ENCODE measurements at places on chromosomes 13 and 19.

DNA sequence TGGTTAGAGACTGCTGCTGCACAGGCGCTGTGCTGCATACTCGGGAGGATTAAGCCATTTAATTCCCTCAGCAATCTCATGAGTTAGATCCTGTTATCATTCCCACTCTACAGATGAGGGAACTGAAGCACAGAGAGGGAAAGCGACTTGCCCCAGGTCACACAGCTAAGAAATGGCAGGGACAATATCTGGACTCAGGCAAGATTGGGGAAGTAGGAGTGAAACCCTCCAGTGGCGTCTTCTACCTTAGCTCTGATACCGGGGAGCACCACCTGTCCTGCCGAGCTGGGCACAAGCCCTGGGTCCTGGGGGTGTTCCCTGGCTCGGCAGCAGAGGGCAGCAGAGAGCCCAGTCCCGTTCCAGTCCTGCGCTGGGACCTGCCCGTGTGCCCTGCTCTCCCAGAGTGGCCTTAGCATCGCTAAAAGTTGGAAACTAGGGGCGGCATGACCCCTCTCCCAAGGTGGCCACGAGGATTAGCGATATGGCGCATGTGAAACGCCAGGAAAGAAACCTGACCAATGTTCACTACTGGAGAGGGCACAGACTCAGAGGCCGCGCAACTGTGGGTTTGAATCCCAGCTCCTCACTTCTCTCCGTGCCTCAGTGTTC is 20.5 kb downstream of the CYTH2 start:
- DNase-seq = no peak

DNA sequence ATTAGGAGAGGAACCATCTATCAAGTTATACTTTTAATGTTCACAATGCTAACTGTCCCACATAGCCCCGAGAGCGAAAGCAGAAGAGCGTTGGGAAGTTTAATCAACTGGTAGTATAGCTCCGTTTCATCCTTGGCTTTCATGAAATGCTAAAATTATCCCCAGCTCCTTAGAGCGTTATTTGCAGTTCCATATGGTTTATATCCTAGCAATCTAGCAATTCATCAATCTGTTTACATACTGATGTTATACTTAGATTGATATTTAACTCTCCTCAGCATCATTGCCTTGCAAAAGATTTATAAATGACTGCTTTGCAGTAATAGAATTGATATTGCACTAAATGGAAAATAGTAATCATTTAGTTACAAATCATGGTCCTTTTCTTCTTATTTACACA is 419.8 kb downstream of the COG6 start:
- no peak for DNase-seq

- no peak for DNase-seq
Observed at GRCh38 chr13:75195495-75196146, 286.3 kb downstream of the TBC1D4 start.

GRCh38 chr13:21606796-21607195 is 2.8 kb upstream of the MICU2 start:
- DNase-seq = no peak

- DNase-seq = no peak
Observed at GRCh38 chr13:74778946-74779345, 644.7 kb upstream of the KLF12 start.

GRCh38 chr13:33362986-33363727 is 77.6 kb upstream of the STARD13 start:
- DNase-seq = no peak

DNA sequence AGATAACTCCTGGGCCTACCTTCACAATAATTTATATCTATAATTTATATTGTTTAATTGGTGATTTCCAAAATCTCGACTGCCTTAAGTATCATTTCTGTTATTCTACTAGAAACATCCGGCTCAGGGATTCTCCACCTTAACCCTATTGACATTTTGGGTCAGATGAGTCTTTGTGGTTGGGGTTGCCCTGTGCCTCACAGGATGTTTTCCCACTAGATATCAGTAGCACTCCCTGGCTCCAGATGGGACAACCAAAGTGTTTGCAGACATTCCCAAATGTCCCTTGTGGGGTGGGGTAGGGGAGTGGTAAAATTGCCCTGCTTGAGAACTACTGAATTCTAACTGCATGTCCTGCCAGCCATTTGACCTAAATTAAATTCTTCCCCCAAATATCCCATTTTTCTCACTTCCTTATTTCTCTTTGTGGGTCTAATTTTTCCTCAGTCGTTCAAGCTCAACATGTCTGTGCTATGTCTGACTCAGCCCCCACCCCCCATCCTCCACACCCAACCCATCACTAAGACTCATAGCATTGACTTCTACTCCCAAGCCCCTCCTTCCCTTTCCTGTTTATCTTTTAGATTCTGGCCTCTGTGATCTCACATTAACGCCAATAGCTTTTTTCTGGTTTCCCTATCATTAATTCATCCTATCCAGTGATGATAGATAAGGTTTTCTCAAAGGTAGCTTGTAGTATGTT is 545.1 kb downstream of the EFNB2 start:
- no peak for DNase-seq

GRCh38 chr13:97627566-97627965 is 193.6 kb downstream of the RAP2A start:
- DNase-seq = peak; percentile 7

- DNase-seq = no peak
Observed at GRCh38 chr19:20067943-20068342, 9.9 kb upstream of the ZNF90 start.

DNA sequence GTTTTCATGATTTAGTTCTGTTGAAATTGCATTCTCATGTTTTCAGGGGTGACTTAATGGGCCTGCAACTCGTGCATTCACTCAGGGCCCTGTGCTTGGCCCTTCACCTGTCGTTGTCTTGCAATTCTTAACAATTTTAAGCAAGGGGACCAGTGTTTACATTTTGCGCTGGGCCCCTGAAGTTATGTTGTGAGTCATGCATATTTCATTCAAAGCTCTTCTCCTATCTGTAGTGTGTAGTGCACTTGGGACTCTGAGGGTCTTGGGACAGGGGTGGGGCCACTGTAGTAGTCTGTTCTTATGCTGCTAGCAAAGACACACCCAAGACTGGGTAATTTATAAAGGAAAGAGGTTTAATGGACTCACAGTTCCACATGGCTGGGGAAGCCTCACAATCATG is 211.2 kb upstream of the RXFP2 start:
- DNase-seq = no peak

DNA sequence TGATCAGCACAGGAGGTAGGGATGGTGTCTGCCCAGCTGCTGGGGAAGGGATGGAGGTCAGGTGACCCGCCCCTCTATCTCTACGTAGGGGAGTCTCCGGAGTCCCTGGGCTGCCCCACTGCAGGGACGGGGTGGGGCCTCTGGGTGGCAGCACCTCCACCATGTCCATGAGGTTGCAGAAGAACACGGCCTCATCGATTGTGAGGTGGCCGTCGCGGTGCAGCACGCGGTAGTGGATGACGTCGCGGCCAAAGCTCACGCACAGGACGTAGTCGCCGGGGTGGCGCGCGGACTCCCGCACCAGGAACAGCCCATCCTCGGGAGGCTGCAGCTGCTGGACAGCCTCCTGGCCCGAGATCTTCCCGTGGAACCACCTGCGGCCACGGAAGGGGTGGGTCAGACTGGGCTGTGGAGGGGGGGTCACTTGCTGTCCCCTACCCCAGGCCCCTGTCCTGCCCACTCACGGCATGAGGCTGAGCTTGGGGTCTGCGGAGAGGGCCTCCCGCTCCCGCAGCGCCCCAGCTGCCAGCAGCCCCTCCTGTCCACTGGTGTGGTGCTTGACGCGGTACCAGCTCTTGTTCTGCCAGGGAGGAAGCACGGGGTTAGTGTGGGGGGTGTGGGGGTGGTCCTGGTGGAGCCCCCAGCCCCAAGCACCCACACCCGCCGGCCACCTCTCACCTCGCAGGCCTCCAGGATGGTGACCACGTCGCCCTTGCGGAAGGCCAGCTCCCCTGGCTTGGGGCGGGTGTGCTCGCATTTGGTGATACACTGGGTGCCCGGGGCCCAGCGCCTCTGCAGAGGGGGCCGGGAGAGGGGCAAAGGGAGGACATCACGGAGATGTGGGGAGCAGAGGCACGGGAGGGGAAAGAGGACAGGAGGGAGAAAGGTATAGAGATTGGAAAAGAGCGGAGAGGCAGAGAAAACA is 2.3 kb downstream of the MATK start:
- no peak for DNase-seq

GRCh38 chr13:47144782-47145181 is 247.9 kb upstream of the HTR2A start:
- no peak for DNase-seq

DNA sequence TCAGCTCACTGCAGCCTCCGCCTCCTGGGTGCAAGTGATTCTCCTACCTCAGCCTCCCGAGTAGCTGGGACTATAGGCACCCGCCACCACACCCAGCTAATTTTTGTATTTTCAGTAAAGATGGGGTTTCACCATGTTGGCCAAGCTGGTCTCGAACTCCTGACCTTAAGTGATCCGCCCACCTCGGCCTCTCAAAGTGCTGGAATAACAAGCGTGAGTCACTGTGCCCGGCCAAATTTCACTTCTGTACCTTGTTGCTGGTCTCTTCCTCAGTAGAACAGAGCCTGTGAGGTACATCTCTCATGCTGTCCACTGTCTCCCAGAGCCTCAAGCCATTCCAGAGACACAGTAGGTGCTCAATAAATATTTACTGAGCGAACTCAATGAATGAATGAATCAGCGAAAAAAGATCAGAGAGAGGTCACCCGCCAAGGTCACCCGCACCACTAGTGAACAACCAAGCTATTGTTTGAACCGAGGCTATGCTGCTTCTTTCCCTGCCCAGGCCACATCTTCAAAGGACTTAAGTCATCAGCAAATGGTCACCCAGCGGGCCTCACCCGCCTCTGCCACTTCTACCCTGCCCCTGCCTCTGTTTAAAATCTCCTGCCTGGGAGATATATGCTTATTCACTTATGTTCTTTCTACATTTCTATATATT is 9.3 kb downstream of the TMEM143 start:
- DNase-seq = no peak

DNA sequence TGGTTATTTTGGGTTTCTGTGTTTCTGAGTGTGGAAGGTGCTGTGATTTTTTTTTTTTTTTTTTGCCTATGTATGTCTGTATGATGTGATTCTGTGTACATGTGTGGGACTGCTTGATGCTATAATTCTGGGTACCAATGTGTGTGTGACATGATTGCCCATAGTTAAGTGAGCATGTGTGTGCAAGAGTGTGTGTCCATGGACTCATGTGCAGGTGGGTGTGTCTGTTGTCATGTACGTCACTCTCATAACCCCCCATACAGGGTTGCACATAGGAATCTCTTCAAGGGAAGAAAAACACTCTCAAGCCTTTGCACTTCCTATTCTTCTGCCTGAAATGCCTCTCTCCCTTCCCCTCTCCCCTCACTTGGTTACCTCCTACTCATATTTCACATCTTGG is 2.5 kb upstream of the PPP5C start:
- no peak for DNase-seq

GRCh38 chr19:20388706-20389225 is 176.8 kb downstream of the ZNF737 start:
- no peak for DNase-seq

DNA sequence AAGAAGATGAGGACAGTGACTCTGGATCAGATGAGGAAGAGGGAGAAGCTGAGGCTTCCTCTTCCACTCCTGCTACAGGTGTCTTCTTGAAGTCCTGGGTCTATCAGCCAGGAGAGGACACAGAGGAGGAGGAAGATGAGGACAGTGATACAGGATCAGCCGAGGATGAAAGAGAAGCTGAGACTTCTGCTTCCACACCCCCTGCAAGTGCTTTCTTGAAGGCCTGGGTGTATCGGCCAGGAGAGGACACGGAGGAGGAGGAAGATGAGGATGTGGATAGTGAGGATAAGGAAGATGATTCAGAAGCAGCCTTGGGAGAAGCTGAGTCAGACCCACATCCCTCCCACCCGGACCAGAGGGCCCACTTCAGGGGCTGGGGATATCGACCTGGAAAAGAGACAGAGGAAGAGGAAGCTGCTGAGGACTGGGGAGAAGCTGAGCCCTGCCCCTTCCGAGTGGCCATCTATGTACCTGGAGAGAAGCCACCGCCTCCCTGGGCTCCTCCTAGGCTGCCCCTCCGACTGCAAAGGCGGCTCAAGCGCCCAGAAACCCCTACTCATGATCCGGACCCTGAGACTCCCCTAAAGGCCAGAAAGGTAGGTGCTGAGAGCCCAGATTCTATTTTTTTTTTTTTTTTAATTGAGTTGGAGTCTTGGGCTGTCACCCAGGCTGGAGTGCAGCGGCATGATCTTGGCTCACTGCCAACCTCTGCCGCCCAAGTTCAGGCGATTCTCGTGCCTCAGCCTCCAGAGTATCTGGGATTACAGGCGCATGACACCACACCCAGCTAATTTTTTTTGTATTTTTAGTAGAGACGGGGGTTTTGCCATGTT is 2.3 kb downstream of the PPP1R15A start:
- no peak for DNase-seq

DNA sequence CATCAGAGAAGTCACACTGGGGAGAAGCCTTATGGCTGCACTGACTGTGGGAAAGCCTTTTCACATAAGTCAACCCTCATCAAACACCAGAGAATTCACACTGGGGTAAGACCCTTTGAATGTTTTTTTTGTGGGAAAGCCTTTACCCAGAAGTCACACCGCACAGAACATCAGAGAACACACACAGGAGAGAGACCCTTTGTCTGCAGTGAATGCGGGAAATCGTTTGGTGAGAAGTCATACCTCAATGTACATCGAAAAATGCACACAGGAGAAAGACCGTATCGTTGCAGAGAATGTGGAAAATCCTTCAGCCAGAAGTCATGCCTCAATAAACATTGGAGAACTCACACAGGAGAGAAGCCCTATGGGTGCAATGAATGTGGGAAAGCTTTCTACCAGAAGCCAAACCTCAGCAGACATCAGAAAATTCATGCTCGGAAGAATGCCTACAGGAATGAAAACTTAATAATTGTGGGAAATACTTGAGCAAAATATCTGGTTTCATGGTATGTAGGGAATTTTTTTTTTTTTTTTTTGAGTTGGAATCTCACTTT is 30.7 kb downstream of the ZNF793 start:
- DNase-seq = no peak

GRCh38 chr19:4103080-4103433 is 20.9 kb downstream of the MAP2K2 start:
- no peak for DNase-seq

DNA sequence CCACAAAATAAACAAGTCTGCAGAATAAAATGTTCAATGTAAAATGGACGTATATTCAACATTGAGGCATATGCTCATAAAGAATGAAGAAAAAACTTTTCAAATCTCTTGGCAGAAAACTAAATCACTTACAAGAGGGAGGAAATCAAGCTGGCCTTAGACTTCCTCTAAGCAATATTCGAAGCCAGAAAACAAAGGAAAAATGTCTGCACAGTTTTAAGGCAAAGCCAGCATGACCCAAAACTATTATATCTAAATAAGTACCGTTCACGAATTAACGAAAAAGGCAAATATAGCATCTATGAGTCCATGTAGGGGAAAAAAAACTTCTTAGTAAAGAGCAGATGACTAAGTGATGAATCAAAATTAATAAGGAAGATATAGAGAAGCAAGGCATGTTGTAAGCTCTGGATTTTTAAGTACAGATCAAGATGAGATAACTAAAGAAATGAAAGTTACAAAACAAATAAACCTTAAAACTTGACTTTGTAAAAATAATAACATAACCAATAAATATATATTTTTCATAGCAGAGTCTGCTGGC is 101.3 kb downstream of the KCNRG start:
- DNase-seq = no peak
